Type B pancreatic cell (in vitro differentiated cells): ENCODE measurements at places on chromosomes 12 and 14.

DNA sequence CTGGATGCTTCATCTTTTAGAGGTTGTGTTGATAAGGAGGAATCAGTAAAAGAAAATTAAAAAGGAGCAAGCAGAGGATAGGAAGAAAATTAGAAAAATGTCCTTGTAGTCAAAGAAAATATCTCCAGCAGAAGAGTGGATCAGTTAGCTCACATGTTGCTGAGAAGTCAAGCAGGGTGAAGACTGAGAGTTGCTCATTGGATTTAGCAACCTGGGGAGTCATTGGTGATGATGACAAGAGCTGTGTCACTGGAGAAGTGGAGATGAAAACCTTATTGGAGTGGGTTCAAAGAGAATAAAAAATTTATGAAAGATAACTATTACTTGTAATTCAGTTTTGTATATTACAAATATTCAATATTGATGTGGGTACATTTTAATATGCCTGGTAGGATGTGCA is 9.8 kb downstream of the FRMD6 start:
- DNase-seq: no peak

GRCh38 chr12:19546027-19546426 is 106.7 kb downstream of the AEBP2 start:
- no peak for DNase-seq

DNA sequence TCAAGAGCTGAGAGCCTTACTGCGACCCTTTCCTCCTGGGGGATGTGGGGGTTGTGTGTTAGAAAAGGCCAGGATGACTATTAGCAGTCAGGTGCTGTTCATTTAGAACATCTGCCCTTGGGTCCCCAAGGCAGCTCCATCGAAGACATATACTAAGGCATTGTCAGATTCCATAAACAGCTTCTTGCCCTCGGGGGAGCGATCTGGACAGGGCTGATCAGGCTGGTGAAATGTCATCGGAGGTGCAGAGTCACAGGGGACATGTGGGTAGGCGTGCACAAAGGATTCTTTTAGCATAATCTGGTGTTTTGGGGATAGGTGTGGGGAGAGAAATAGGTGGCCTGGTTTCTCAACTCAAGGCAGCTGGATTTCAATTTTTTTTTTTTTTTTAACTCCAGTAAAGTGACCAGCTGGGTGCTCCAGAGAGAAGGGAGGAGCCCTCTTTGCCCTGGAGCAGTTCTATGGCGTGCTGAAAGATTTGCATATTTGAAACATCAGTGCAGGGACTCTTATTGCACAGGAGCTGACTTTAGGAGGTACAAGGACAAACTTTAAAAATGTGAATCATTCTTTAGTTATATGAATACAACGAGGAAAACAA is 160.1 kb downstream of the SUDS3 start:
- DNase-seq: no peak

- DNase-seq: no peak
Observed at GRCh38 chr14:56899829-56900228, 89.5 kb upstream of the OTX2 start.
